Trophoblast cell (in vitro differentiated cells and primary cell): ENCODE measurements at places on chromosomes 4 and X.

DNA sequence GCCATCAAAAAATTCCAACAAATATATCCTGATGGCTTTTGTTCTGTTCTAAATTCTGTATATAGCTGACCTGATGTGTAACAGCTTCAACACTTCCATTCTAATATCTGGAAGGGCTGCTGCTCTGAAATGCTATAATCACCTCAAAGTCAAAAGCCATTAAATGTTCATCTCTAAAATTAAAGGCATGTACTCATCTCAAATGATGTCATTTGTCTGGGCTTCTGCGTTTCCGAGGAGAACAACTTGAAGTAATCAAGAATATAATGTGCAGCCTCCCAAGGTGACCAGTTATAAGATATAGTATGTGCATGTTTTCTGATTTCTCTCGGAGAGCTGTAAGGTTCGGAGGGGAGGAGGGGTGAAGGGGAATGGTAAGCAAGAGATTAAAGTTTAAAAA is 237.6 kb downstream of the SCFD2 start:
- H3K4me3 ChIP-seq = no peak overlapping the region
- no peaks in the 10 kb centered on the region for H3K27me3 ChIP-seq
- H3K36me3 ChIP-seq = no peaks in the 10 kb centered on the region

GRCh38 chr4:107519053-107519452 is 201.0 kb downstream of the PAPSS1 start:
- no peak overlapping the region for H3K4me3 ChIP-seq
- no peaks in the 10 kb centered on the region for H3K36me3 ChIP-seq
- no peaks in the 10 kb centered on the region for H3K4me1 ChIP-seq
- no peak overlapping the region for H3K27ac ChIP-seq
- no peaks in the 10 kb centered on the region for H3K27me3 ChIP-seq
- DNase-seq = peak; percentile 51

- H3K27me3 ChIP-seq = no peaks in the 10 kb centered on the region
- H3K27ac ChIP-seq = peak overlapping the region; percentile 60
- H3K4me3 ChIP-seq = peak overlapping the region; percentile 99
Measured at GRCh38 chr4:101347557-101348366, 436 bp upstream of the PPP3CA start.

- no peaks in the 10 kb centered on the region for H3K4me1 ChIP-seq
- no peak overlapping the region for H3K27ac ChIP-seq
- peak; percentile 80 for DNase-seq
- H3K36me3 ChIP-seq = peaks cover 28% of the 10 kb centered on the region
Measured at GRCh38 chr4:1365271-1366178, 18.5 kb downstream of the UVSSA start.

DNA sequence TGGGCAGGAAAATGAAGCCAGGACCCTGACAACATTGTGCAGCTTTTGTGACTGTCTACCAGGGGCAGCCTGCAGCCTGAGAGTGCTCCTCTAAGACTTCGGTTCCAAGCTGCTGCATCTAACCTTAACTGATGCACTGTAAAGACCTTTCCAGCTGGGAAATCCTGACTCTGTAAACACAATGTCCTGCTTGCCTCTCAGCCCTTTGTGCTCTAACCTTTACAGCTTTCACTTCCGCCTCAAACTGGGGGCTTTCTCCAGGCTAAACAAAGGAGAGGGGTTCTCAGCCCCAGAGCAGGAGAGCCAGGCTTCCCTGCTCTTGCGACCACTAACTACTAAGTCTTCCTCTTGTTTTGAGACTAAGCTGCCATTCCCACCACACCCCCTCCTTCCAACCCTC is 19.3 kb upstream of the RASL11B start:
- DNase-seq = no peak
- H3K27ac ChIP-seq = peak overlapping the region; percentile 26
- no peaks in the 10 kb centered on the region for H3K27me3 ChIP-seq
- no peaks in the 10 kb centered on the region for H3K36me3 ChIP-seq

DNA sequence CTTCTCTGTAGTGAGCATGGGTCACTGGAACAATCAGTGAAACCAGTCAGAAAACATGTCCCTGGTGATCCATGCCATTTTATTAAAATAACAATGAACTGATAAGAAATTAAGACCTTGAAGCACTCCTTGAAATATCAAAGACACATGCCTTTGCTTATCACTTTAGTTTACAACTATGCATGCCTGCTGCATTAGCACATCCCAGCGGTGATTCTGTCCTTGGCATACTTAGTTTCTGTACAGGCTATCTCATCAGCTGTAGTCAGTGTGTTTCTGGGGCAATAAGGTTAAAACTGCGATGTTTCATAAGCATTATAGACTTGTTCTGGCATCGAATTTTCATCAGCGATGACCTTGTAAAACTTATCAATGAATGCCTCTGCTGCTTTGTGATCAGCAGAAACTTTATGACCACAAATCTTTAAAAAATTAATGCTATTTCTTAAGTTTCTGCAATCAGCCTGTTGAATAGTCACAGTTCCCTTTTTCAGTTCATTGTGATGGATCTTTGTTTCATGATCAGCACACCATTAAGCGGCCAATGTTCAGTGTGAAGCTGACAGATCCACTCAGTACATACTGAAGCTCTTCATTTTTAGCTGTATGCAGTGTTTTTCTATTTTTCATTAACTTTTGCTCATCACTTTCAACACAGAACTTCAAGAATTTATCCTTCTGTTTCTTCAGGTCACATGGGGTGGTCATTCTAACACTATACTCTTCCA is 150.5 kb downstream of the RNF150 start:
- H3K27me3 ChIP-seq = no peaks in the 10 kb centered on the region
- H3K4me1 ChIP-seq = no peaks in the 10 kb centered on the region
- H3K27ac ChIP-seq = no peak overlapping the region

DNA sequence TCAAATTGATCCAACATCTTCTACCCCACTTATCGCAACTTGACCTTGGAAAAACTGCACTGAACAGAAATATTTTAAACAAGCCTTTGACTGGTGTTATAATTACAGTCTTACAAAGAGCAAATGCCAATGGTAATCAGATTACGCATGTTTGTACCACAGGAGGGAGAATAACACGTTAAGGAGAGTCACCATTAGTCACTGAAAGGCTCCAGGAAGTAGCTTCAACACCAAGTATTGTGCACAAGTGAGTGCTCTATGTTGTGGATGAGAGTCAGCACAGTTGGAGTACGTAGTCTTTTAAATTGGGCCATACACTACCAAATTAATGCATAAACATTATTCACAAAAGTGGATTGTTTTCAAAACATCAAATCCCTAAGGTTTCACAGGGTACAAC is 1081.5 kb upstream of the TENM3 start:
- H3K27me3 ChIP-seq = no peaks in the 10 kb centered on the region
- no peak for DNase-seq
- no peaks in the 10 kb centered on the region for H3K36me3 ChIP-seq
- no peaks in the 10 kb centered on the region for H3K4me1 ChIP-seq
- no peak overlapping the region for H3K4me3 ChIP-seq
